ENCODE measurements at places on chromosomes 4 and X.

GRCh38 chr4:148964456-148964855 lies 522.2 kb upstream of the NR3C2 start:
- DNase-seq: no peak

DNA sequence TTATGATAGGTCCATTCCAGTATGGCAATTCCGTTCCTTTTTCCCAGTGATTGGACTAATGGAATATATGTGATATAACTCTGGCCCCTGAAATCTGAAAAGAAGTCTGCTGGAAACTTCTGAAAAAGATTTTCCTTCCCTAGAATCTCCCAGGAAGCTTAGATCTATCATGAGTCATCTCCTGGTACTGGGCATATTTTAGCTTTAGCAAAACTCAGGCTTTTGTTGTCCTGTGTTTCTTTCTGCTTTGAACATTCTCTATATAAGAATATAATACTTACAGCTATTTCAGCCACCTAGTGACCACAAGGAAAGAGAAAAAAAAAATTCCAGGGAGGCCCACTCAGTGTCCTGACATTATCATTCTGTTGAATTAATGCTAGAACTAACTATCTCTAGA lies 597.2 kb upstream of the GRIA3 start:
- DNase-seq: no peak

DNA sequence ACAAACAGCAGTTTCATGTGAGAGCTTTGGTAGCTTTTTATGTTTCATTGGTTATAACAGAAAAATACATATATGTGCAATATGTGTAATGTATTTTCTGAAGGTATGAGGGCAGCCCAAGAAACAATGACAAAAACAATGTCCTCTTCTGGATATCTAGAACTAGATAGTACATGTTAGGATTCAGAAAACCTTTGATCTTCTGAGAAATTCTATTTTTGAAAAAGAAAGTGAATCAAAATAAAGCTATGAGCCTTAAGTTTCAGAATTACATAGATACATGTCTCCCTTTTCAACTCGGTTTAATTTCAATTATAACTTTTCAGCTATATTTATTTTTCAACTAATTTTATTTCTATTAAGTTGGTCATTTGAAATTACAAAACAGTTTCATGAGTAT lies 131.9 kb downstream of the REELD1 start:
- no peak for DNase-seq

DNA sequence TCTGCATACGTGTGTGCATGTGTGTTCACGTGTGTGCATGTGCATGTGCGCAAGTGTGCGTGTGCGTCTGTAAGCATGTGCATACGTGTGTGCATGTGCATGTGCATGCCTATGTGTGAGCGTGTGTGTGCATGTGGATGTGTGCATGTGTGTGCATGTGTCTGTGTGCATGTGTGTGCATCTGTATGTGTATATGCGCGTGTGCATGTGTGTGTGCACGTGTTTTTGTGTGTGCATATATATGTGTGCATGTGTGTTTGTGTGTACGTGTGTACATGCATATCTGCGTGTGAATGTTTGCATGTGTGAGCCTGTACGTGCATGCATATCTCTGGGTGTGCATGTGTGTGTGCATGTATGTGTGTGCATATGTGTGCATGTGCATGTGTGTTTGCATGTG lies 35.7 kb upstream of the DRD5 start:
- no peak for DNase-seq

- no peak for DNase-seq
Measured at GRCh38 chrX:94961730-94962129, 1287.7 kb downstream of the FAM133A start.

DNA sequence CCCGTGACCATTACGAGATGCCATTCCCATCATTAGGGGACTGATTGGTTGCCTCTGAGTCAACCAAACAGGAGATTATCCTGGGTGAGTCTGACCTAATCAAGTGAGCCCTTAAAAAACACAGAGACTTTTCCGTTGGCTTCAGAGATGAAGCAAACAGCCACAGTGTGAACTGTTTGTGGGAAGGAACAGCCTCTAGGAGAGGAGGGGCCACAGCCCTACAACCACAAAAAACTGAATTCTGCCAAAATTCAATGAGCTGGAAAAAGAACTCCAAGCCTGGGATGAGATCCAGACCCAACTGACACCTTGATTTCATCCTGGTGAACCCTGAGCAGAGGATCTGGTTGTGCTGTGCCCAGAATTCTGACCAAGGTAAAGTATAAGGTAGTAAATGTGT lies 31.3 kb upstream of the TBL1X start:
- no peak for DNase-seq

GRCh38 chr4:113574636-113575103 lies 186.9 kb downstream of the CAMK2D start:
- DNase-seq: no peak

DNA sequence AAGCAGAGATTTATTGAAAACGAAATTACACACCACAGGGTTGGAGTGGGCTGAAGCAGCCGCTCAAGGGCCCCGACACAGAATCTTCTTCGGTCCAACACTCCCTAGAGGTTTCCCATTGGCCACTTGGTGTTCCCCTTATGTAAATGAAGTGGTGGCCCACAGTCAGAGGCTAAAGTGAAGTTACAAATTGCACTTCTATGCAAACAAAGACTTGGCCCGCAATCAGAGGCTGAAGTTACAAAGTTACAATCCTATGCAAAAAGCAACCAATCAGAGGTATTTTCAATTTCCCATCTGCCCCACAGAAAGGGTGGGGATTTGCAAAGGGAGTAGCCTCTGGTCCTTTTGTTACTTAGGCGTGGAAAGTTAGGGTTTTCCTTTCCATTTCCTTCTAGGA lies 35.7 kb upstream of the SLC25A43 start:
- DNase-seq: no peak

DNA sequence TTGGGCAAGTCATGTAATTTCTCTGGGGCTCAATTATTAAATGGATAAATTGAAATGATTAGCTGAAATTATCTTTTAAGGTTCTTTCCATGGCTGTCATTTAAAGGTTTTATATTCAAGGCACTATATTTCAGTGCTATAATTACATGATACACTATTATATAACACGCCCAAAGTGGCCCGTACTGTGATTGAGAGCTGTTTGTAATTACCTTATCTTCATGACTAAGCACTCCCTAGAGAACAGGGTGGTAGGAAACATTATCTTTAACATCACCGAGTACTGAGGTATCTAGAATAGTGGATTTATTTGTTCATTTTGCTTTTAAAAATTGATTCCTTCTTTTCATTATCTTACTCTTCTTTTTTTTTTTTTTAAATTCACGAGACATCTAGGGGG lies 79.0 kb downstream of the DIAPH2 start:
- no peak for DNase-seq

DNA sequence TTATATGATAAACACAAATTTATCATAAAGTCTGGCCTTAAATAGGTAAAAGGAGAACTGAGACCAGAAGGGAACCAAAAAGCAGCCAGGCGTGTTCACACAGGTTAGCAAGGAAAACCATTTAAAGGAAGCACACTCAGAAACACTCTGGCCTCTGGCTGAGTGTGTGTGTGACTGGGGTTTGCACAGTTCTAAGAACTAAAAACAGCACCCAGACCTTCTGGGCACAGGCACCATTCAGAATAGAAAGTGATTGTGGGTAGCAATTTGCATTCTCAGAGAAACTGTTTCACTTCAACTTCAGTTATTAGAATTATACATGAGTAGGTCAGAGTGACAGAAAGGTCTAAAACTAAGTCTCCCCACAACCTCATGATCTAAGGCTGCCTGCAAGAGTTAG lies 10.0 kb downstream of the GPR82 start:
- DNase-seq: no peak

- DNase-seq: no peak
Measured at GRCh38 chr4:38223782-38224236, 263.6 kb downstream of the PTTG2 start.

DNA sequence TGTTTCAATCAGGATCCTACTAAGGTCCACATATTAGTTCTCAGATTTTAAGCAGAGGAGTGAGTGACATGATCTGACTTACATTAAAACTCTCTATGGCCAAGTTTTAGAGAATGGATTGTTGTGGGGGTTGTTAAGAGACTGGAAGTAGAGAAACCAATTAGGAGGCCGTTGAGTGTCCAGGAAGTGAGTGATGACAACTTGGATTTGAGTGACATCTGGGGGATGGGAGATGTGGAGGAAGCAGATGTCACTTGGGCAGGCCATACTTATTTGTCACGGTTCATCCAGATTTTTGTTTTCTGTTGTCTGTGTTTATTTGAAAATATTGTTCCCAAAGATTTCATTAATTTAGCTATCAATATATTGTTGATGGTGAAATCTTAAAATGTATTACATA lies 28.3 kb downstream of the ADD1 start:
- no peak for DNase-seq

DNA sequence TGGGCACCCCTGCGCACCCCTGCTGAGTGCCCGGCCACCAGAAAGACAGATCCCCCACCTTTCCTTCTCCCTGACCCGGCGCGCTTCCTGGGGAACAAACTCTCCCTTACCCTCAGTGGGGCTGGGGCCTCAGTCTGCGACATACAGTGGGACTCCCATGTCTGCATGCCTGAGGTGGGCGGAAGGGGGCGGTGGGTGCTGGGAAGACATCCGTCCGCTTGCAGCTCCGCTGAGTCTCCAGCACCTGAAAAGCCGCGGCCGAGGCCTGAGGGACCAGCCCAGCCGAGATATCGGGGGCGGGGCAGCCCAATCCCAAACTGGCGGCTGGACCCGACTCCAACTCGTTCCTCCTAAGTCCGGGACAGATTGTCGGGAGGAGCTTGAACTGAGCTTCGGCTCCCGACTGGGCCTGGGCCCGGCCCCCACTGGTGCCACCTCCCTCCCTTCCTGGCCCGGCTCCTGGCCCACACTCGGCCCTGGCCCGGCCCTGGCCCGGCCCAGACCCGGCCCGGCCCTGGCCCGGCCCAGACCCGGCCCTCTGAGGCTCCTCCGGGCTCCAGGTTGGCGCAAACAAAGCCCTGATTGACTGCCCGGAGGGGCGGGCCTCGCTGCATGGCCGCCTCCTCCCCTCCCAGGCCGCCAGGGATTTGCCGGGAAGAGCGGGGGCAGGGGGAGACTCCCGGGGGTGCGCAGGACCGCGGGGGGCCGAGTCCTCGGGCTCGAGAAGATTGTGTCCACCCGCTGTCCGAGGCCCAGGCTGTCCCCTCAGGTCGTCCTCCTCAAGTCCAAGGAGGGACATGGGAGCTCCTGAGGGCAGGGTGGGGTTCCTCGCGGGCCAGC lies 877 bp upstream of the SLC16A2 start:
- no peak for DNase-seq

DNA sequence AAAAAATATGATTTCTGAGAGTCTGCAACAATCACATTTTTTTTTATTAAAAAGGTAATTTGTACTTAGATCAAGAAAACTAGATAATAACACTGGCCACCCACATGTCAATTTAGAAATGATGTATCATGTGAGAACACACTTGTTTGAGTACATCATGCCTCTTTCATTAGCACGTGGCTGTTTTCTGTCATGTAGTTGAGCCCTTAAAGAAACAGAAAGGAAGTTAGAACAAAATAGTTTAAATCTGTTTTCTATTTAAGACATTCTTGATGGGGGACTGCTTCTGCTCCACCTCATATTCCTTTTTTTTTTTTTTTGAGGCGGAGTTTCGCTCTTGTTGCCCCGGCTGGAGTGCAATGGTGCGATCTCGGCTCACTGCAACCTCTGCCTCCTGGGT lies 207.5 kb downstream of the NSUN7 start:
- DNase-seq: no peak

- no peak for DNase-seq
Measured at GRCh38 chr4:52870225-52870624, 8.1 kb downstream of the RASL11B start.

- no peak for DNase-seq
Measured at GRCh38 chr4:149168645-149169044, 647.0 kb downstream of the IQCM start.

DNA sequence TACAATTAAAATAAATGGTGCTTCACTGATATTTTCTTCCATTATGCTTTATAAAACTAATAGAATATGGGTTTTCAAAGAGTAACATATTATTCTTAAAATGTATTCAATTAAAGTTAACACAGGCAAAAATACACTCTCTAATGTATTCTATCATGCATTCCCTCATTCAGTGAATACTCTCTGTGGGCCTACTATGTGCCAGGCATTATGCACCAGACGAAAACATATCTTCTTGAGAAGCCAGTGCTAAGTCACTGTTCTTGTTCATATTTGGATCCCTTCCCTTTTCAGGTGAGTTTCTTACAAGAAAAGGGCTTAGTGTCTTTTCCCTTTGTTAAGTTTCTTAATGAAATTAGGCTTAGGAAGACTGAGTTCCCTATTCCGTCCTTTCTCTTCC lies 58.1 kb downstream of the NAF1 start:
- no peak for DNase-seq

GRCh38 chr4:108359986-108360681 lies 191.4 kb upstream of the LEF1 start:
- DNase-seq: no peak

DNA sequence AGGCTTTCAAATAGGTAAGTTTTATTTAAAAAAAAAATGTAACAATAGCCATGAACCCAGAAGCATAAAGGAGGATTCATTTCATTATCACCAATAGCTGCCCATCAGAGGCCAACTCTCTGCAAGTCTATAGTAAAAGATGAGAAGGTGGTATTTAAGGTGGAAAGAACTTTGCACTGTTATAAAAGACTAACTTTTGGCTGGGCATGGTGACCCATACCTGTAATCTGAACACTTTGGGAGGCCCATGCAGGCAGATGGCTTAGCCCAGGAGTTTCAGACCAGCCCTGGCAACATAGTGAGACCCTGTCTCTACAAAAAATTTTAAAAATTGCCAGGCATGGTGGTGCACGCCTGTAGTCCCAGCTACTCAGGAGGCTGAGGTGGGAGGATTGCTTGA lies 43.3 kb downstream of the RPS3A start:
- DNase-seq: no peak

- no peak for DNase-seq
Measured at GRCh38 chrX:34624416-34624815, 32.7 kb downstream of the TMEM47 start.

- DNase-seq: no peak
Measured at GRCh38 chrX:33190016-33190415, 21.3 kb downstream of the DMD start.

- no peak for DNase-seq
Measured at GRCh38 chrX:79094075-79094832, 50.2 kb upstream of the GPR174 start.

- no peak for DNase-seq
Measured at GRCh38 chr4:53830511-53830910, 233.9 kb downstream of the CHIC2 start.

- no peak for DNase-seq
Measured at GRCh38 chr4:86831262-86832130, 17.7 kb downstream of the SLC10A6 start.

DNA sequence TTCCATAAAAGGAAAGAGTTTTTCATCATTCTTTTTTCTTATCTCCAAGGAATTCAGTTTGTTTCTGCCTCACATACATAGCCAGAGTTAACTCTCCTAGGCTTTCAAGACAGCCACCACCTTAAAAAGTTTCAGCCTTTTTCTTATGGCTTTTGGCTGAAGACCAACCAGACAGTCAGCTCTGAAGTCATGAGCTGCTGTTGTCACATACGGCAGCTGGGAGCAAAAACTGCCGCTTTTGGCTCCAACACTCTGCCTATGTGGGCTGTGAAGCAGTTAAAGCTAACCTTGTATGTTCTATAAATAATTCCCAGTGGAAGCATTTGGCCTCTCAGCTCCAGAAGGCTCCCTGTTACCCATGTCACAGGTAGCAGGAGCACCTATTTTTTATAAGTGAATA lies 104.1 kb downstream of the KLHL4 start:
- no peak for DNase-seq
